GM10248 (cell line): ENCODE measurements at places on chromosomes 7 and 10.

DNA sequence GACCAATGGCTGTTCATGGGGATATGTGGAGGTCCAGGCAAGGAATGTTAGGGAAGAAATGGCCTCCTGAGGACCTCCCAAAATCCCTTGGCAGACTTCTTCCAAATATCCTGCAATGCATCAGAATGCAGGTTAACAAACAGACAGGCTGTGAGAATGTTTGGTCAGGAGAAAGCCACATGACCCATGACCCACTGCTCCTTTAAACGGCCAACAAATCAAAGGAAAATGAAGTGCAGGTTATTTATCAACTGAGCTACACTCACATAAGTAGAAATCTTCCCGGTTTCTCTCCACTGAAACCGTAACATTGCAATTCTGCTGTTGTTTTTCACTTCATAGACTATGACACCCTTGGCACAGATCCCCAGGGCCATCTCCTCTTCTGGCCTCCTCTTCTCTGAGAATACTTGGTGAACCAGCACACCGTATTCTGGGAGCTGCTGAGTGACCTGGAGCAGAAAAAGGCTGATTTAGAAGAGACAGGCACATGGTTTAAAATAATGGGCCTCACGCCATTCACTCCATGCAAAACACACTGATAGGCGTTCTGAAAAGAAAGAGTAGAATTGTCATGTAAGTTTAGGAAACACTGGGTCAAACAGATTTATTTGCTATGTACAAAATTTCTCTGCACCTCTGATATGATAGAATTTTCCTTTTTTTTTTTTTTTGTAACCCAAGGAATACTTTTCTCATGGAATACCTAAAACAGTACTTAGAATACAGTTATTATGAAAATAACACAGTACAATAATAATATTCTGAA lies 67.8 kb downstream of the FRMPD2 start:
- DNase-seq, result no peak

DNA sequence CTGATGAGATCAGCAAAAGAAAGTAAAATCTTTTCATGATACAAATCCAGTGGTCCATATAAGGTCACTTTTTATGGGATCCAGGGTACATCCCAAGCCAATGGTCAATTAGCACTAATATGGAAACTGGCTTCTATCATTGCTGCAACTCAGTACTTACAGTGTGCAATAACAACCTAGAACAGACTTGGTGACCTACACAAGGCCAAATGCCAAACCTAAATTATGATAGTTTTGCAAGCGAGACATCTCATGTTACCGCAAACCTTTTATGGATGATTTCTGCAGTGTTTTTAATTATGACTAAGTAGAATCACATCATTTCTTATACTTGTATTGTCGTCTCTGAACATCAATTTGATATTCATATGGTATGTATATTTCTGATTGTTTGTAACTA lies 583.5 kb upstream of the SEMA3D start:
- no peak for DNase-seq

- no peak for DNase-seq
Measured at GRCh38 chr10:86231796-86232560, 134.6 kb downstream of the GRID1 start.

DNA sequence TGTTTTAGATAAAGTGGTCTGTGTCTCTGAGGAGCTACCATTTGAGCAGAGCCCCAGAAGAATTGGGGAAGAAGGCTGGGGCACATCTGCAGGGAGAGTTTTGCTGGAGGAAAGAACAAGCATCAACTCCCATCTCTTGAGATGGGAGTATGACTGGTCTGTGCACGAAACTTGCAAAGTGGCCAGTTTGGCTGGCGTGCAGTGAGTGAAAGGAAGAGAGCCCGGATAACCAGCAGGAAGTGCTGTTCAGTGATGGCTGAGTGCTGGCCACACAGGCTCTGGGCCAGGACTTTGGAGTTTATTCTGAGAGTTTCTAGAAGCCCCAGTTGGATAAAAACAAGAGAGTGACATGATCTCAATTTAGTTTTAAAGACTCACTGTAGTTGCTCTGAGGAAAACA lies 34.4 kb upstream of the SVIL start:
- no peak for DNase-seq

- DNase-seq, result no peak
Measured at GRCh38 chr10:125264091-125264490, 103.7 kb upstream of the CTBP2 start.

DNA sequence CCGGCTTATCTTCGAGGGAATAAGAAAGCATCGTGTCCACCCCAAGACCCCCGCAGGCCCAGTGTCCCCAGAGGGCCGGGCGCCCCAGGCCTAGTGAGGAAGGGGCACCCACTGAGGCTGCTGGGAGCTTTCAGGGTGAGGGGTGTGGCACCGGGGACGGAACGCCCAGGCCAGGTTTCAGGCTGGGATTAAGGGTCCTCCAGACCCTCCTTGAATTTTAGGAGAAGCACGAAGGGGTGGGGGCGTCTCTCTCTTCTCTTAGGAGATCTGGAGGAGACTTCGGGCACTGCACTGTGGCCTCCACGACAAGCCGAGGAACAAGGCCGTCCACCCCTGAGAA lies 96.8 kb downstream of the PDGFA start:
- no peak for DNase-seq

- DNase-seq, result no peak
Measured at GRCh38 chr10:127450644-127451043, 98.5 kb upstream of the NPS start.

GRCh38 chr10:116836083-116836482 lies 13.2 kb upstream of the ENO4 start:
- DNase-seq, result no peak

DNA sequence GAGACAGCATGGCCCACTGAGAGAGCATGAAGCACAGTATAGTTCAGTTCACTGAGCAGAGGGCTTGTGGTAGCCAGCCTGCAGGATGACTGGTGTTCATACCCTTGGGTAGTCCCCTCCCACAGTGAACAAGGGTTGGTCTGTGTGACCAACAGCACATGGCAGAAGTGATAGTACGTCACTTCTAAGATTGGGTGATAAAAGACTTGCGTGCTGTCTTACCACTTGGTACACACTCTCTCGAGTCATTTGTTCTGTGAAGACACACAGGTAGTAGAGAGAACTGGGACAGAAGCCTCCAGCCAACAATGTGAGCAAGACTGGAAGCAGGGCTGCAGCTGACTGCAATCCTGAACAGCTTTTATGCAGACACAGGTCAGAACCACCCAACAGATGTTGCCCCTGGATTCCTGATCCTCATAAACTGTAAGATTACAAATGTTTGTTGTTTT lies 14.6 kb downstream of the EPC1 start:
- DNase-seq, result peak; percentile 62

DNA sequence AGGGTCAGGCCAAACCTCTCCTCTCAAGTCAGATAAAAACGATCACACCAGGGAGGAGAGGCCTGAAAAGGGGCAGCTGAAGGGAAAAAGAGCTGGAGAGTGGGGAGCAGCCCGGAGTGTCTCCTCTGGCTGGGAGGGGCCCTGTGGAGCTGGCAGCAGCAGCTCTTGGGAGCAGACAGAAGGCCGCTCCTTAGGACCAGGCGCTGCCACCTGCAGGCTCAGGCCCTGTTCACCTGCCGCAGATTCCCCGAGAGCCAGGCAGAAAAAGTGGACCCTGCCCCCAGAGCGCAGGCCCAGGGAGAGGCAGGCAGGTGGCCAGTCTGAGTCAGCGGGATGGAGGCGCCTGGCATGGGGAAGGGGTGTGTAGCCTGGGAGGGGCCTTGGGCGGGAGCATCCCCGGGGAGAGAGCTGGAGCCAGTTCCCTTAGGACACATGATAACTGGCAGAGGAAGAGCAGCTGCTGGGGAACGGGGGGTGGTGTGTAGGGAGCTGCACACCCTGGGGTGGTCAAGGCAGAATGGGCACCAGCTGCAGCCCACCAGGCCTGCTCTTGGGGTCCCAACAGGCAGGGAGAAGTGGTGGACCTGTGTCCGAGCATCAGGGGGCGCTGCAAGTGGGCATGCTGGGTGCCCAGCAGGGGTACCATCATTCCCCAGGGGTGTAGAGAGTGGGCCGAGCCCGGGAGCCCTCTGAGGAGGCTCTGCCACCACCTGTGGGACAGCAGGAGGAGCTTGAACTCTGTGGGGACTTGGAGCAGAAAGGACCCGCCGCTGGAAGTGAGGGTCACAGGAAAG lies 177.2 kb upstream of the RHEB start:
- DNase-seq, result no peak

- DNase-seq, result no peak
Measured at GRCh38 chr7:2967253-2967652, 76.4 kb downstream of the CARD11 start.

GRCh38 chr7:68783684-68784083 lies 814.6 kb upstream of the AUTS2 start:
- no peak for DNase-seq

- peak; percentile 15 for DNase-seq
Measured at GRCh38 chr7:7183838-7184463, 1.6 kb downstream of the C1GALT1 start.

DNA sequence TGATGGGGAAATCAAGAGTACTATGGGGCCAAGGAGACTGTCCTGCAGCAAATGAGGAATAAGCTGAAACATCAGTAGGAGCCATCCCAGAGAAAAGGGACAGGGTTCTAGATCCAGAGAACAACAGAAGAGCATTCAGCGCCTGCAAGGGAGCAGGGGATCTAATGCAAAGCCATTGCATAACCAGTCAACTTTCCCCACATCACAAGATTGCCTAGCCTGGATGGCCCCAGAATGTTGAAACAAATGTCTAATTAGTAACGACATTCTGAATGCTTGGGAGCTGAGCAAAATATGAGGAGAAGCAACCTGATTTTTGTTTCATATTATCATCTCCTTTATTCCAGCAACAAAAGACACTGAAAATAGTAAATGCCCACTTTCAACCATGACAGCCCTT lies 2.7 kb upstream of the MPP7 start:
- no peak for DNase-seq

- no peak for DNase-seq
Measured at GRCh38 chr10:15222511-15222910, 54.0 kb upstream of the NMT2 start.

DNA sequence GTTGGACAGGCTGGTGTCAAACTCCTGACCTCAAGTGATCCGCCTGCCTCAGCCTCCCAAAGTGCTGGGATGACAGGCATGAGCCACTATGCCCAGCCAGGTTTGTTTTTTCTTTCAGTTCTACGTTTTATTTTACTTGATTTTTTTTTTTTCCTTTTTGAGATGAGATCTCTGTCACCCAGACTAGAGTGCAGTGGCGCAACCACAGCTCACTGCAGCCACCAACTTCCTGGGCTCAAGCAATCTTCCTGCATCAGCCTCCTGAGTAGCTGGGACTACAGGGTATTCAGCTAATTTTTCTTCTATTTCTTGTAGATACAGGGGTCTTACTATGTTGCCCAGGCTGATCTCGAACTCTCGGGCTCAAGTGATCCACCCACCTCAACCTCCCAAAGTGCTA lies 24.3 kb downstream of the GDI2 start:
- no peak for DNase-seq

GRCh38 chr7:76049295-76049694 lies 1.4 kb downstream of the MDH2 start:
- DNase-seq, result no peak

DNA sequence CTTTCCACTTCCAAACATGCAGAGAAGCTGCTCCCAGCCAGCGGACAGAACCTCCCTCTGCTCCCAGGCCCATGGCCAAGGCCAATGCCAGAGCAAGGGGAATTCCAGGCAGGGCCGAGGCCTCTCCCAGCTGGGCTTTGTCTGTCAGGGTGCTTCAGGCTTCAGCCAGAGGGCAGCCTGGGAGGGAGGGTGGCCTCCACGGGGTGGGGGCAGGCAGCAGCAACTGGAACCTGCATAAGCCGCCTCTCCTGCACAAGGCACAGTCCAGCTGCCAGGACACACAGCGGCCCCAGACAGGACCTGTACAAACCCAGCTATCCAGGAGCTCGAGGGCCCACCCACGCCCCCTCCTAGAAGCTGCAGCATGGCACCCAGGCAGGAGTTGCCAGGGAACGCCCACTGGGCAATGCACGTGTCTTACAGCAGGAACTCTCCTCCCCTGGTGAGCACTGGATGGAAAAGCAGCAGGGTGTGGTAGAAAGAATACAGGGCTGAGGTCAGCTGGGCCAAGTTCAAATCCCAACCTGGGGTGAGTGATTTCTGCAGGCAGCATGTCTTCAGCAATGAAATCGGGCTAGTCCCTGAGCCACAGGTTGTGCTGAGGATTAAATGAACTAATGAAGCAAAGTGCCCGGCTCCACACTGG lies 7.6 kb downstream of the FAM53B start:
- no peak for DNase-seq

DNA sequence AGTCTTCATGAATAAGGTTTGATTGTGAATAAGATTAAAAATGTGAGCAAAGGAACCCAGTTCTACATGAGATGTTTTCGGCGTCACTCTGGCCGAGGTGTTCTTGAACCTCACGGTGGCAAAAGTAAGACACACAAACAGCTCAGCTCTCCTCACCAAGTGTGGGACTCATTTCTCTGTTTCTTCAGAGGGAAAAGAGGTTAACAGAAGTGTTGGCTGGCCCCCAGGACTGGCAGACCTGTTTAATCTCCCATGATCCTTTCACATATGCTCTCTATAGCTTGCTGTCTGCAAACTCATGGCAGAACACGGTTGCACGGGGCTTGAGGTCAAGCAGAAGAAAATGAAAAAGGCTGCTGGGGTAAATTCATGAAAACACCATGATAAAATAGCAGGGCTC lies 394.4 kb downstream of the CALN1 start:
- no peak for DNase-seq

DNA sequence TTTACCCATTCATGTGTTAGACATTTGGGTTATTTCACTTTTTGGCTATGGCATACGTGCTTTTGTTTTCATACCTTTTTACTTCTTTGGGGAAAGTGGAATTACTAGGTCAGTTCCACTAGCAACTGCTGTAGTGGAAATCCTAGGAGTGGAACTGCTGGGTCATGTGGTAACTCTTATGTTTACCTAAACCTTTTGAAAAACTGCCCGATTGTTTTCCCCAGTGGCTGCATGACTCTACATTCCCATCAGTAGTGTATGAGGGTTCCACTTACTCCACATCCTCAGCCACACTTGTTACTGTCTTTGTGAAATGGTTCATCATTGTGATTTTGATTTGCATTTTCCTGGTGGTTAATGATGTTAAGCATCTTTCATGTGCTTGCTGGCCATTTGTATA lies 82.3 kb downstream of the TAX1BP1 start:
- no peak for DNase-seq

DNA sequence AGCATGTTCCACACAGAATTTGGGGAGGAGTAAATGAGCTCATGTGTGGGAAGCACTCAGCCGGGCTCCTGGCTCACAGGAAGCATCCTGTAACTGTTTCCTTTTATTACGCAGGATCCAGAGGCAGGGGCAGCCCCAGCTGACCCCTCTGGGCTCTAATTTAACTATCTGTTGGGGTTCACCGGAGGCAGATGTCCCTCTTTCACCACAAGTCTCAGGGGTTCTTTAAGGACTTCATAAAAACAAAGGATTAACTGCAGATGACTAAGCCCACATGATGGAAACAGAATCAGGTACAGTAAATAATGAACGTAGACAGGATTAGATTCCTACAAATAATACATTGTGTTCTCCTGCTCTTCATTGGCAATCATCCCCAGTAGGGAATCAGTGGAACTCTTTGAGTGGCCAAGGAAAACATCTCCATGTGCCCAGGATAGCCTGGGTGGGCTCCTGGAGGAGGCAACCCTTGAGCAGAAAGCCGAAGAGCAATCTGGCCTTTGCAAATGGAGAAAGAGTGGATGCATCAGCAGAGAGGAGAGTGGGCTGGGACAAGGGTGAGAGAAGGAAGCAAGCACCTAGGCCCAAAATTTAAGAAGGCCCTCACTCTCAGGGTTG lies 24.6 kb downstream of the TBXAS1 start:
- no peak for DNase-seq

- no peak for DNase-seq
Measured at GRCh38 chr10:104099941-104100340, 14.3 kb upstream of the COL17A1 start.

GRCh38 chr7:4882169-4883032 lies 1.1 kb downstream of the RADIL start:
- no peak for DNase-seq

GRCh38 chr7:144391823-144392255 lies 11.7 kb downstream of the NOBOX start:
- peak; percentile 65 for DNase-seq
